ENCODE measurements at places on chromosomes 2 and 18.

DNA sequence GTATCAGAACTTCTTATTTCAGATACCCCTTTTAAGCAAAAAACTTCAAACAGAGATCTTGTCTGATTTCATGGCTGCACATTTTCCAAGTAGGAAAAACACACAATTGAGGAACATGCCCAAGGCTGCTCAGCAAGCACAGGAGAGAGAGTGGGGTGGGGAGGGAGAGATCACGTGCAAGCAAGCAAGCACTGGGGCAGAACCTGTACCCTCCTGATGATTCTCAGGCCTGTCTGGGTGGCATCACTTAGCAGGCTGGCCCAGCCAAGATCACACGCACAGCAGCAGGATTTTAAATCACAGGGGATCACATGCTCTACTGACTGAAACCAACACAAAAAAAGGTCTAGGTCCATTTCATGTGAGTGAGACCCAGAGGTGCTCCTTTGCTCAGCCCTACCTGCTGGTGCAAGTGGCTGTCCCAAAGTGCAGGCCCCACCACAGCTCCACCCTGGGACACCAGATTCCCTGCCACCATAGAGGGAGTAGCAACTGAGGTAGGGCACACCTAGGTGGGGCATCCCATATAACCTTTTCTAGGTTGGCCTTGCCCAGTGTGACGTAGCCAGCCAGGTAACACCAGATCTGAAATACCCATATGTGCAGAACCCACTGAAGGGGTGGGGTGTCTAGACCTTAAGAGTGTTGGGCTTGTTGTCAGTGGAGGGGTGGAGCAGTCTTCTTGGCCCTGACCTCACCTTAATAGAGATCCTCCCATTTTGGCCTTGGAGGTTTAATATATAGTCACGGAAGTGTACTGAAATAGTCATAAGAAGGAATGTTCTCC is 1.8 kb upstream of the LYPD6B start:
- DNase-seq, result no peak

DNA sequence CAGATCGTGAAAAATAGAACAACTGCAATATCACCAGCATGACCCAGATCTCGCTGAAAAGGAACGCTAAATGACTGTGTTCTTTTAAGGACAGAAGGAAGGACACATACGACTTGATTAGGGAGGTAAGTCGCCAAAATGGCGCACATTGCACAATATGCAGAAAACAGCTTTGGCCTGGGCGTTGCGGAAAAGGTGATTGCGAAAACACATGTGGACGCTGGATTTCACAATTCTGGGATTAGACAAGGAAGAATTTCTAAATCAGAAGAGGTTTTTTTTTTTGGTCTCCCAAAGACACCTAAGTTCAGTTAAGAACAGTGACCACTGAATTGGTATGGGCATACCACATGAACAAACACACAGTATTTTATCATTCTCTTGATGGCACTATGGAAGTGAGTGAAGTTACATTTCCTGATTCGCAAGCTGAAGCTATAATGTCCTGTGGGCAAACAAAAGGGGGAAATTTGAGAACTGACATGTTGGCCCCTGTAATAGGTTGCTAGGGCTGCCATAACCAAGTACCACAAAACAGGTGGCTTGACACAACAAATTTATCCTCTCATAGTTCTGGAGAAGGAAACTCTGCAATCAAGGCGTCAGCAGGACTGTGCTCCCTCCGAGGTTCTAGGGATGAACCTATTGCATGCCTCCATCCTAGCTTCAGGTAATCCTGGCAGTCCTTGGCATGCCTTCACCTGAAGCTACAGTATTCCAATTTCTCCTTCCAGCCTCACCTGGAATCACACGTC is 25.8 kb upstream of the ERICH2 start:
- no peak for DNase-seq

DNA sequence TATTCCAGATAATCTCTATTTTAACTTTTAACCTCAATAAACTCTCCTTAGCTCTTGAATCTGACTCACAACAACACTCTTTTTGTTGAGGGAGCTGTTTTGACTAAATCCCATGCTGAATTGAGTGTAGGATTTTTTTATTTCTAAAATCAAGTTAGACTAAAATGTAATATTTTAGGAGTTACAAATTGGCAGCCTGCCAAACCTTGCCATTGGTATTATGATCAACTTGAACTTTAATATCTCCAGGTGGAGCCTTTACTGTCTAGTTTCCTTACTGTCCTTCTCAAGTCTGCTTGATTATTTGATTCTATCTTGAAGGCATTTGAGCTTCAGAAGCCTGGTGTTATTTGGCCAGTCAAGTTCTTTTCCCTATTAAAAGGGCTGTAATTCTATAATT is 8.7 kb downstream of the PIKFYVE start:
- DNase-seq, result no peak

DNA sequence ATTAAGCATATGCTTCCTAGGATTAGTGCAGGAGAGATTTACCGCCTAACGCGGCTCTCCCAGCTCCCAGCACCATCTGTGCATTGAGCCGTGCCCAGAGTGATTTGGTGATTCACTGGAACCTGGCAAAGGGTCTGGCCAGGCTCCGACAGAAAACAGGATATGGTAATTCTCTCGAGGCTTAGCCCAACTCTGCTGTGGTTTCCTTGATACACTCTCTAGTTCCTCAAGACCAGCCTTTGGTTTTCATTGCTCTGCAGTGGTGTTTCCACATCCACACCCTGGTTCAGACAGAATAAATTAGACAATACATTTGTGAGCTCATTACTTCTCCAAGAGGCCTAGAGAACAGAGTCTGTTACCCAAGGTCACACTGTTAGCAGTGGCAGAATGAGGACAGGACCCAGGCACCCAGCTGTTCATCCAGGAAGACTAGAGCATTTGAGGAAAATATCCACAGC is 23.0 kb upstream of the SMAD2 start:
- peak; percentile 70 for DNase-seq

DNA sequence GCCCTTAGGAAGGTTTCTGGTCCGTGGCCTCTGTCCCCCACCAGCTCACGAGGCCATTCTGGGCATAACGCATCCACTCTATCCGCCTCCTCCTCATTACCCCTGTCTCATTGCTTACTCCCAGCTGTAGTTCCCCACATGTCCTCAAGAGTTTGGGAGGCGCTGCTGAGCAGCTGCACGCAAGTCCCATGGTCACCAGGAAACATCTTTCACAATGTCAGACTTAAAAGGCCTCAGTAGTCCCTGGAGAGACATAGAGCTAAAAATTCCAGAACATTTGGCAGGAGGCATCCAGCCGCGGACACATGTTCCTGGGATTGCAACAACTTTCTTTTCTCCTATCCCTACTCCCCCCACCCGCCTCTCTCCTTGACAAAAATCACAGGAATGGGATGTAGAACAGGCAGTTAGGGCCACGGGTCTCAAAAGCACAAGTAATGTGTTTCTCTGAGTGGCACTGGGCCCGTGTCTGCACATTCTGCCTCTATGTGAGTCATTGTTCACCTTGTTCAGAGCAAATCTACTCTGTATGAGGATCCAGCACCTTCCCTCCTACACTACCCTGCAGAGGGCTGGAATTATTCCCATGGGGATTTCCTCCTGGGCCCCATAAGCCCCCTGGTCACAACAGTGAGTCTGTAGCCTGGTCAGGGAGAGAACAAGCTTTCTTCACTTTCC is 8.1 kb downstream of the LBH start:
- DNase-seq, result peak; percentile 81

- DNase-seq, result no peak
Observed at GRCh38 chr2:208033701-208034502, 8.6 kb upstream of the PLEKHM3 start.

GRCh38 chr2:181140414-181140813 is 160.0 kb downstream of the UBE2E3 start:
- DNase-seq, result no peak

DNA sequence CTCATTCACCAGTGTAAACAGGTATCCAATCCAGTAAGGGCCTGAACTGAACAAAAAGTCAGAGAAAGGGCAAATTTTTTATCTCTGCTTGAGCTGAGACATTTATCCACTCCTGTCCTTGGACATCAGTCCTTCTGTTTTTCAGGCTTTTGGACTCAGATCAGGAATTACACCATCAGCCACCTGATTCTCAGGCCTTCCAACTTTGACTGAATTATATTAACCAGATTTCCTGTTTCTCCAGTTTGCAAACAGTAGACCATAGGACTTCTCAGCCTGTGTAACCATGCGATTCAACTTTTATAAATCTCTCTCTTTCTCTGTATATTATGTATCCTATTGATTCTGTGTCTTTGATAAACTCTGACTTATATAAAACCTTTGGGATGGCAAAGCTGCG is 289.3 kb upstream of the CDH2 start:
- no peak for DNase-seq

DNA sequence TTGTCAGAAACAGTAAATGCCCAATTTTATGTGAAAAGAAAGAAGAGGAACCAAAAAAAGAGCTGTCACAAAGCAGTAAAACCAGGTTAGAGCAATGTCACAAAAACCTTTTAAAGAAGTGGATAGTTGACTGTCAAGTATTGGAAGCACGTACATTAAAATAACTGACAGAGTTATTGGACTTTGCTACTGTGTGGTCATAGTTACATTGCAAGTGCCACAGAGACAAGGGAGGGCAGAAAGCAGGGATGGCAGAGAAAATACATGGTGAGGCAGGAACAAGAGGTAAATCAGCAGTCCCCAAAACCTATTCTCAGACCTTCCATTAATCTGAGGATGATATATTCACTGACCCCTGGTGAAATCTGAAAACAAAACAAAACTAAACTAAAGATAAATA is 116.3 kb downstream of the LRP1B start:
- no peak for DNase-seq

GRCh38 chr2:122105877-122106206 is 350.4 kb downstream of the TSN start:
- no peak for DNase-seq

DNA sequence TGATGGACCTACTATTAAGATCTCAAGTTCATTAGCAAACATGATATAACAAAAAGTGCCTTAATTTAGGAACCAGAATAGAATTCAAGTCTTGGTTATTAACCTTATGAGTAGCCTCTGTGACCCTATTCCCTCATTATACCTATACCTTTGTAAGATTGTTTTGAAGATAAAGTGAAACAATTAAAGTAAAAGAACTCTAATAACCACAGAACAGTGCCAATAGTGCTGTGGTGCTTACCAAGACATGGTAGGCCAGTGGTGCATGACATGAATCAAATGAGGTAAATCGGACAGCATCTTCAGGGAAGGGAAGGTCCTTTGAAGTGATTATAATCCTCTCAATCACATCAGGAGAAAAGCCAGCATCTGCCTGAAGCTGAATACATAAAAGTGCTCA is 36.4 kb downstream of the METTL4 start:
- DNase-seq, result no peak

DNA sequence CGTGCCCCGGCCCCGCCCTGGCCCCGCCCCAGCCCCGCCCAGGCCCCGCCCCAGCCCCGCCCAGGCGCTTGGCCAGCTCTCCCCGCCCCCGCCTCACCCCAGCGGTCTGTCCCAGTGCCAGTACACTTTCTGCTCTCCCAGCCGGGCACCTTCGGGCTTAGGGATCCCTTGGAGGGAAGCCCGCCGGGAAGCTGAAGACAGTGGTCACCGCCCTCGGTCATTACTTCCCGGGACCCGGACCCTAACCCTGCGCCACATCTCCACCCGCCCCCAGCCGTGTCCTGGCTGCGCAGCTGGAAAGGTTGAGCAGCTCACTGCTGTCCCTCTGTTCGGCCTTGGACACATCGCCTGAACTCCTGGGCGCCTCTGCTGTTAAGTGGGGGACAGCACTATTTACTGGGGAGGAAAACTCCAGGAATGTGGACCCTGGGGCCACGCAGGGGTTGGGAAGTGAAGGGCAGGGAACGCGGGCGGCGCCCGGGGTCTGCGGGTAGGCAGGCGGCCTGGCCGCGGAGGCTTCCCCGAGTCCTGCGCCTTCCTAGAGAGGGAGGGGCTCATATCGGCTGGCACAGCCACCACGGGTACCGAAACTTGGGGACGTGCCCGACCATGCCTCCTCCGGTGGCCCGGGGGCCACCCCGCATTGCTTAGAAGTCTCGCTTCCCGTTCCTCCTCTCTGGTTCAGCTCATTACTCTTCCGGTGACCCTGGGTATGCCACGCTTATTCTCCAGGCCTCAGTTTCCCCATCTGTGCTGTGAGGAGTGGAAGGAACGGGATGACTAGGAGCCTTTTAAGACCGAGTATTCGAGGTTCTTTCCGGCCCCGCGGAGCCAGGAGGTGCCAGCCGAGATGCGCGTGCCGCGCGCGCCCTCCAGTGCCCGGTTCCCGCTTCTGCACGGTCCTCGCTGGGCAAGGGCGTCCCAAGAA is 121.0 kb downstream of the GYPC start:
- peak; percentile 65 for DNase-seq

DNA sequence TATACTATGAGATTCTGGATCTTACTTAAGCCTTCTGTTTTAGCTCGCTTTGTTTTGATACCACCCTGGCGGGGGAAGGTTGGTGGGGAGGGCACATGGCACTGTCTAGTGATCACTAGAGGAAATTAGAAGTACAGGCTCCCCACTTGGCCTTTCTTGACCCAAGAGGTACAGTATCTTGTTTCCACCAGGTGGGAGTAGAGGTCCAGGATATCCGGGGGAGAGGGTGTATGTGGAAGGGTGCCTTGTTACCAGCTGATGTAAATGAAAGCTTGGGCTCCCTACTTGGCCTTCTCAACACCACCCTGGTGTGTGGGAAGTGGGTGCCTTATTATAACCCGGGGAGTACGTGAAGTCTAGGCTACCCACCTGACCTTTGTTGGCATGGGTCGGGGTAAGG is 7.5 kb downstream of the GALNT1 start:
- DNase-seq, result no peak

DNA sequence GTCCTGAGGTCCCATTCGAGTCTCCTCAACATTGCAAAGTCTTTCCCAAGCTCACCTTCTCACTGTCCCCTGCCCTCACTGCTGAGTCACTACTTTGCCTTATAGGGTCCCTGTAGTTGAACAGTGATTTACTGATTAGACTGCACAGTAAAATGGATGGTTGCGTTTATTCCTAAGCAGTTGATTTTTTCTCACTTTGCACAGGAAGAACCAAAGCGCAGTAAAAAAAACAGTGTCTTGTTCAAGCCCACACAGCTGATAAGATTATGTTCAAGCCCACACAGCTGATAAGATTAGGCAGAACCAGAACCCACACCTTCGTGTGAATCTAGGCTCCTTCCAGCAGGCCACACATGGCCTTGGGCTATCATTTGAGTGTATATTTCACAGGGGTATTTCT is 215.3 kb upstream of the COPS8 start:
- no peak for DNase-seq

GRCh38 chr2:241739651-241740050 is 5.2 kb downstream of the D2HGDH start:
- no peak for DNase-seq

- no peak for DNase-seq
Observed at GRCh38 chr2:40405465-40405864, 46.4 kb downstream of the SLC8A1 start.

DNA sequence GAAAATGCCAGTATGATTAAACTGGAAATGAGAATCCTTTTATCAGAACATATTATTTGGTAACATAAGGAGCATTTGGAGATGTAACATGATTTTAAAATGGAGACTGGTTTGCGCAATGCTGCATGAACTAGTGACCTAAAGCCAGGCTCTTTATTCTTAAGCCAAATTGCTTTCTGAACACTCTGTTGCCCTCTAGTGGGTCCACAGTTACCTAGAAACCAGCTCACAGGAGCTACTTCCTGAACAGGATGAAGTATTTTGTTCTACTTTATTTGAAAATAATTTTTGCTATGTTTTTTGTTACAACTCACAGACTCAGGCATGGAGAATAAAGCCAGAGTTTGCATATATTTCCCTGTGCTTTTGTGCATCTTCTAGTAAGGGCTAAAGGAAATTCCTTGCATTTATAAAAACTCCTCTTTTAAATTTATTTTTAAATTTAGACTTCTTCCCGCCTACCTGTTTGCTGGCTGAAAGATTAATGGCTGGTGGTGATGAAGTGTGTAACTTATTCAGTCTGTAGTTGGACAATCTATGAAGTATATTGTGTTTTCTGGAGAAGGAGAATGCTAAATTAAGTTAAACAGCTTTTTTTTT is 146.7 kb downstream of the PARD3B start:
- DNase-seq, result peak; percentile 53

Data from lower leg skin (tissue), 4 donors.